ENCODE measurements at places on chromosomes 4 and X. TPM values are rescaled to one million over a fixed set of nuclear protein-coding genes. Genes with fewer than 3 reads are reported as not detected.

SPP1 gene
- 3,399 TPM for total RNA-seq

F8A2 gene
- total RNA-seq = not detected

FGF16 gene
- total RNA-seq = not detected

ENOX2 gene
- 18.2 TPM for total RNA-seq

MAGEA4 gene
- total RNA-seq = not detected

PHEX gene
- total RNA-seq = 1.1 TPM

MGARP gene
- 0.81 TPM for total RNA-seq

DNA sequence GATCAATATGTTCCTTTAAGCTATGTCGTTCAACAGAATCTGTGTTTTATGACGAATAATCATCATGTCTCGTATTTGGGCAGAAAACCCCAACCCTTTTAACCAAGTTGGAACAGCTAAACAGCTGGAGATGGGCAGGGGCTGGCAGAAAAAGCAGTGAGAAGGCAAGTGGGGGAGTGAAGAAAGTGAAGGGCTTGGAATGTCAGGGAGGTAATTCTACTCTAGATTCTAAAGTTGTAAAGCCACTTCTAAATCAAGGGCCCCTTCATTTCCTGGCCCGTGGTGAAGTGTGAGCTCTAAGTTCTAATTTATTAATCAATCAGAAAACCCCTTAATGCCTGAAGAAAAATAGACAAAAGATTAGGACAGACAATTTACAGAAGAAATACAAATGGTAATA is 20.4 kb downstream of the SASH3 start:
- no peak for DNase-seq

GRCh38 chrX:9609499-9609898 is 144.6 kb downstream of the TBL1X start:
- no peak for DNase-seq

- no peak for DNase-seq
Observed at GRCh38 chrX:38970845-38971244, 169.6 kb downstream of the MID1IP1 start.

- no peak for DNase-seq
Observed at GRCh38 chr4:183182873-183183725, 84.0 kb downstream of the WWC2 start.

DNA sequence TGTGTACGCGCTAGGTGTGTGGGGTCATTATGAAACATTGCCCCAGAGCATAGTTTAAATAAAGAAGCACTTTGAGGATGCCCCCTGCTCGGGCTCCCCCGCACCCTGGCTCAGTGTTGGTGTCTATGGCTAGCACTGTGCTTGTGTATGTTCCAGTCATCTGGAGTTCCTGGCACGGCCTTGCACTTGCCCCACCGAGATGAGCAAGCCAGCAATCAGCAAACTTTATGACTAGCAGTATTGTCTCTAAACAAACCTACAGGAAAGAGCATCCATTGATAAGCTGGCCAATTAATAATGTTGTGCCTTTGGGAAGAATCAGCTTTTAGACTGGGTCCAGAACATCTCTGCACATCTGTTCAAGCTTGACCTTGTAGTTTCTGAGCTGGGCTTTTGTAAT is 707 bp upstream of the SHROOM4 start:
- no peak for DNase-seq

- no peak for DNase-seq
Observed at GRCh38 chr4:109914322-109914721, 1.6 kb downstream of the EGF start.

DNA sequence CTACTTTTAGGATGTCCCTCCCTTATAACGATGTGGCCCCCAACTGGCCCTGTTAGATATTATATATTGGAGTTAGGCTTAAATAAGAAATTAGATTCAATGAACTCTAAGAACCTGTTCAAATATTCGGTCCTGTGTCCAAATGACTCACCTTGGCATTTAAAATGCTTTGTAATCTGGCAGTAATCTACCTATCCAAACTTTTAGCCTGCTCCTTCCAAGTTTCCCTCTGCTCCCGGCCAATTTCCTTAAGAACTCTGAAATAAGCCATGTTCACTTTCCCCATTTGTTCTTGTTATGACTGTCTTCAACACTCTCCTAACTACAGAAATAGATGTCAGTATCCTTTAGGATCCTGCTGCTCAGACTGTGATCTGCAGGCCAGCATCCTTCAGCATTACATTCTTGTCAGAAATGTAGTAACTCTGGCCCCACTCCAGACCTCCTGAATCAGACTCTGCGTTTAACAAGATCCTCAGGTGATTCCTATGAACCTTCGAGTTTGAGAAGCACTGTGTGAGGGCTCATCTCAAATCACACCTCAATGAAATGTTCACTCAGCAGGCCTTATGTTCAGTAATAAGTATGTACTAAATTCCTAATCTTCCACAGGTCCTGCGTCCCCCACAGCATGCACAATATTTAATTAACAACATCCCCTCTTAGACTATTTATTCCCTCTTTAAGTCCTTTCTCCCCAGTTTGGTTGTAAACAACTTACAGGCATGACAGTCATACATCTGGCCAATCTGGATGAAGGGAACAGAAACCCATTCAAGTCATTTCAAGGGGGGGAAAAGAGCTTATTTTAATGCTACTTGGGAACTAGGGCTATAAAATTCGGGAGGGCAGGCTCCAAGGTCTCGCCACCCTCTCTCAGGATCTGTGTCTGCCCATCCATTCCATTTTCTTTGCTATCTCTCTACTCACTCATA is 3.0 kb downstream of the ATP8A1 start:
- no peak for DNase-seq

DNA sequence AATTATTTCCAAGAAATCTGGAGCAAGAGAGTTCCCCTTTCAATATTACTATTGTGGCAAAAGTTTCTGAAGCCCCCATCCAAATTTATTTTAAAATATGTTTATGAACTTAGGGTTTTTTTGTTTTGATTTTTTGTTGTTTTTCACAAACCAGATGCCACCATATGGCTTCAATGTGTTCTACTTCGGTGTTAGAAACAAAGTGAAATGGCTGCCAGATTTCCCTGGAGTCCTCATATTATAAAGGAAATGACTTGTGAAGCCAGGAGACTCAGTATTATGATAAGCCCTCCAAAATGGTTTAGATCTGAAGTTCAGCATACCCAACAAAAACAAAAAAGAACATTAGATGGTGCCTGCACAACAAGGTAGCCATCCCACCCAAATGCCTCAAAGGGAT is 154.2 kb upstream of the SPANXC start:
- DNase-seq = no peak

- no peak for DNase-seq
Observed at GRCh38 chr4:113708250-113708649, 53.3 kb downstream of the CAMK2D start.

GRCh38 chrX:3362956-3363355 is 16.5 kb upstream of the MXRA5 start:
- no peak for DNase-seq

DNA sequence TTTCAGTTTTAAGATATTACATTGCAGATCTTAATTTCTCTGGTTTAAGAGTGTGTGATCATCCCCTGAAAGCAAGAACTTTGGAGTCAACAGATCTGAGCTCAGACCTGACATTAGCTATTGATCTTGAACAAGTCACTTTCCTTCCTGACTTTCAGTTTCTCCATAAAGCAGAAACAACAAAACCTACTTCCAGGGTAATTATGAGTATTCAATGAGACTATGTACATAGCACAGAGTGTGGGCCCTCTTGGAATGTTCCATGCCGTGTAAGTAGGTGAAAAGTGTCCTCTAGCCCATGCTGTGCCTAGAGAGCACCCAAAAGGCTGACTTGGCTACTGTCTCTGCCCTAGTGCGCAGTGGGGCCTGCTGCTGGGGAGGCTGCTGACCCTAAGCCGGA is 188.0 kb upstream of the RPL34 start:
- no peak for DNase-seq

- no peak for DNase-seq
Observed at GRCh38 chr4:38005637-38006036, 45.4 kb downstream of the PTTG2 start.

DNA sequence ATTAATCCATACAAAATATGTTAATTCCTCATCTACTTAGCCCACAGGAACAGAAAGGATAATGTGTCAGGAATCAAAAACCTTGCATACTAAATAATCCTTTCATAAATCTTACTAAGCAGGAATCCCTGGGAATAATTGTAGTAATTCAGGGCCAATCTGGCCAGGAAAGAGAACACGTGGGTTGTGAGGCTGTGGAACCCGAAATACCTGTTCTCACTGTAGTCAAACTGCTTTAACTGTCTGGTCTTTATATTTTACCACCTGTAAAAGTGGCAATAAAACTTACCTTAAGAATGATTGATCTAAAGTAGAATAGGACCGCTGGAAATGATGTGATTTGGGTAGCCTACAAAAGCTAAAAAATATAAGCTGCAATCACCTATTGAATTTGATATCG is 1620.9 kb downstream of the STIM2 start:
- no peak for DNase-seq

DNA sequence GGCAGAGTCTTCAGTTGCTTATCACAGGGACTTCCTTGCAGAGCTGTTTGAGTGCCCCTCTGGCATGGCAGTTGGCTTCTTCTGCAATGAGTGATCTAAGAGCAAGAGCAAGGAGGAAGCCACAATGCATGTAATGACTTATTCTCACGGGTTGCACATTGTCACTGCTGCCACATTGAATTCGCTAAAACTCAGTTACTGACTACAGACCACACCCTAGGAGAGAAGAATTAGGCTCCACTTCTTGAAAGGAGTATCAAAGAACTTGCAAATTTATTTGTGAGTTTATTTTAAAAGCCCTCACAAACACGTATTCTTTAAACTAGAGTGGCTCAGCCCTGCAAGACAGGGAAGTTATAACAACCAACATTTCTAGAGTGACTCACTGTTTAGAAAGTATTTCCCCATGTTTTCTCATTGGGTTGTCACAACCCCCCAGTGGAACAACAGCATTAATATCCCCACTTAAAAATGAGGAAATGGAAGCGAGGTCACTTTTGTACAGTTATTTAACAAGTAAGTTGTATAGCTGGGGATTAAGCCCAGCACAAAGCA is 32.4 kb upstream of the RBPJ start:
- no peak for DNase-seq

- DNase-seq = no peak
Observed at GRCh38 chr4:57100979-57101651, 9.1 kb downstream of the IGFBP7 start.

GRCh38 chrX:116239944-116240840 is 69.6 kb downstream of the AGTR2 start:
- DNase-seq = peak; percentile 38

- no peak for DNase-seq
Observed at GRCh38 chr4:53059256-53059655, 197.1 kb downstream of the RASL11B start.

- no peak for DNase-seq
Observed at GRCh38 chr4:35972814-35973213, 271.5 kb downstream of the ARAP2 start.

- DNase-seq = no peak
Observed at GRCh38 chr4:4663028-4663427, 121.2 kb upstream of the STX18 start.

Data from mucosa of gallbladder (tissue), 1 donor.